ENCODE measurements at places on chromosomes 1 and 21.

DNA sequence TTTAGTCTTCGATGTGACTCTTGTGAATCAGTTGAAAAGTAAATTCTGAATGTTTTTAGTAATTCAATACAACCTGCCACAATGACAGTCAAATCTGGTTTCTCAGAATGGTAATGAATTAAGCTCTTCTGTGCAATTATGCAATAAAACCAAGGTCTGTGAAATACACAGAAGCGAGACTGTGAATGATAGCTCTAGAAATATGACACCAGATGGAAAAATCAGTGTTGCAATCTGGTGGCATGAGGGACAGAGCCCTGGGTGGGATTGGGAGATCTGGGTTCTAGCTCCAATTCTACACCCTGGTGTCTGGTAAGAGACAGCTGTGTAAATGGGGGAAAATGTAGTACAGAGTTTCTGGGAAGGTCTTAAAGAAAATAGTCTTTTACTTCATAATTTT lies 586.4 kb upstream of the ZRANB2 start:
- peak; percentile 57 for DNase-seq

- DNase-seq = peak; percentile 14
These were observed 838 bp downstream of the CCDC28B start for GRCh38 chr1:32201011-32201855.

DNA sequence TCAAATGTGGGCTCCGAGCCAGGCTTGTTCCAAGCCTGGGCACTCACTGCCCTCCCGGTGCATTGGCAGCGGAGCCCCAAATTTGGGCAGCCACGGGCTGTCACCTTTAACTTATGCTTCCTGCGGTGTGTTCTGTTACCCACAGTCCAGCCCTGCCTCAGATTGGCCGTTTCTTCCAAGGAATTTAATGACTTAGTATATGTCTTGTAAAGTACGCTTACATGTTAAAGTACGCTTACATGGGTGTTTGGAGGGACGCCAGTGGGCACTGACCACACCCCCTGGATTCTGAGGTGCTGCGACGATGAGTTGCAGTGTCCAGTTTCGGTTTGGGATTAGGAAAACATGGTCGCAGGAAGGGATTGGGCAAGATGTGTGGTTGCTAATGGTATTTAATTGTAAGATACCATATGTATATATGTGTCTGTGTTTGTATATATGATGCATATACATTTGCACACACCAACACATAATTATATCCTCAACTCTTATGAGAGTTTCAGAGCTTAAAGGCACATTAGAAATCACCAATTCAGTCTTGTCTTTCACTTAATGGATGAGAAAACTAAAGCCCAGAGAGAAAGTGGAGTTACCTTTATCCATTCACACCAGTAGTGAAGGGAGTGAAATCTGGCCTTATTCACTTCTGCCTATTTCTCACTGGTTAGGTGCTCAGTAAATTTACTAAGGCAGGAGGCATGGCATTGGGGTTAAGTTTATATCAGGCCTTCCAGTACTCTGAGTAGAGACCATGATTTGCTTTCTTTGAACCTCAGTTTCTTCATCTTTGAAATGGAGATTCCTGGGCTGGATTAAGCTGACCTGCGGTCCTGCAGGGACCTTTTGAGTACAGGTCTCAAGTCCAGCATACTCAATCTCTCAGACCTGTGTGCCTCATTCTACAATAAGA lies 1.0 kb downstream of the SMYD2 start:
- peak; percentile 45 for DNase-seq

- no peak for DNase-seq
These were observed 19.1 kb downstream of the MRPL37 start for GRCh38 chr1:54218883-54219687.

DNA sequence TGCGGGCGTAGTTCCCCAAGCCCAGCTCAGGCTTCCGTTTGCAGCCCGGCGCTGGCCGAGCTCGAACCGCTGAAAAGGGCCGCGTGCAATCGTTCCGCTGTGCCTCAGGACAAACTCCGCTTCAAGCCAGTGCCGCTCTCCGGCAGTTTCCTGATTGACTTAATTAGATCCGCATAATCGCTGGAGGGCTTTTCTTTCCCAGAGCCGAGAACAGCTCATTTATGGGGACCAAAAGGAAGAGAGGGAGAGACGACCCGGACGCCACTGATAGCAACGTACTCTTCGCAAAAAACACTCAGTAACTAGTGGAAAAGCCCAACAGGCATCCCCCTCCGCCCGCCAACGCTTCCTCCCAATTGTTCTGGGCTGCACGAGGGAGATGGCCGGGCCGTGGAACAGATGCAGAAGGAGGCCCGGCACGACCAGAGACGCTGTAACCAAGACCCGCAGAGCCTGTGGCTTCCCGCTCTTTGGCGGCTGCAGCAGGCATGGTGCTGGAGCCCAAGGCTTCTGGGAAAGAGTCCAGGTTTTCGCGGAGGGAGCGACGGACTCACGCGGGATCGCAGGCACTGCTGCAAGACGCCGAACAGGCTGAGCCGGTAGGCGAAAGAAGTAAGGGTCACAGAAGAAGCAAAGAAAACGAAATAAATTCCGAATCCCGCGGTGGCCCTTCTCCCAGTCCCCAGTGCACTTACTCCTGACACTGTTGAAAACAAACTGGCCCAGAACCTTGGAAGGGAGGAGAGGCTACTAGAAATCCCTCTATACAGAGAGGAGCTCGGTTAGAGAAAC lies 3.6 kb upstream of the FOXD2 start:
- peak; percentile 74 for DNase-seq

- DNase-seq = no peak
These were observed 2.8 kb upstream of the GALNT2 start for GRCh38 chr1:230064283-230064682.

- no peak for DNase-seq
These were observed 107.4 kb downstream of the SLC45A1 start for GRCh38 chr1:8425150-8425780.

GRCh38 chr1:240956424-240956823 lies 344.5 kb upstream of the GREM2 start:
- DNase-seq = no peak

GRCh38 chr1:6424619-6425593 lies at the start of gene ESPN:
ESPN (plus strand) TSS chr1:6424776; CDS start chr1:6424956, 180 bp downstream.
- DNase-seq = no peak

DNA sequence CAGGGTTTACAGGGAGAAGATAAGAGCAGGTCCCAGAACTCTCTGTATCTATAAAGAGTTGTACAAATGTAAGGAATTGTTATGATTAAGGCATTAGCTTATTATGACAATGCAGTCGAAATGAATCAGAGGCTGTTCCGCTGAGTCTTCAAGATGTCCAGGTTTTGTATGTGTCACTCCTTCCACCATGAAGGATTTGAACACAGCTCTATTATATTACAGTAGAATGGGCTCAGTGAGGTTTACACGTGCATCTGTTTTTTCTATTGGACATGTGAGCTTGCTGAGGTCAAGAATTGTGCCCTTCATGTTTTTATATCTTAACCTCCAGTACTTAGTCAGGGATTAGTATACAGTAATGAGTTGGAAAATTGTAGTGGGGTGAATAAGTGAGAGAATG lies 86.3 kb downstream of the MPZL1 start:
- DNase-seq = no peak

GRCh38 chr1:6872573-6873261 lies 87.5 kb downstream of the CAMTA1 start:
- no peak for DNase-seq

- peak; percentile 80 for DNase-seq
These were observed 36.6 kb upstream of the HMGN1 start for GRCh38 chr21:39385299-39386145.

GRCh38 chr1:41925712-41926111 lies 7.0 kb upstream of the HIVEP3 start:
- no peak for DNase-seq

DNA sequence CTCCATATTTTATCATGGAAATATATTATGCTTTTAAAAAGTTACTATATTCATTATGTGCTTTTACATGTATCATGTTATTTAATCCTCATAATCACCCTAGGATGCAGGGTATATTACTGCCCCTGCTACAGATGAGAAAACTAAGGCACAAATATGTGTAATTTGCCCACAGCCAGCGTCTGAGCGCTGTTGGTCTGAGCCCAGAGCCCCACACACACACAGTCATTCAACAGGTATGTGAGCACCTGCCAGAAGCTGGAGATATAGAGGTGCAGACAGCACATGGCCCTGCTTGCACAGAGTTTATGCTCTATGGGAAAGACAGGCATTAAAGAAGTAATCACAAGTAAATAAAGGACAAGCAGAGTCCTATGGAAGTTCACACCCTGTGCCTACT lies 49.8 kb upstream of the SEC16B start:
- DNase-seq = no peak

DNA sequence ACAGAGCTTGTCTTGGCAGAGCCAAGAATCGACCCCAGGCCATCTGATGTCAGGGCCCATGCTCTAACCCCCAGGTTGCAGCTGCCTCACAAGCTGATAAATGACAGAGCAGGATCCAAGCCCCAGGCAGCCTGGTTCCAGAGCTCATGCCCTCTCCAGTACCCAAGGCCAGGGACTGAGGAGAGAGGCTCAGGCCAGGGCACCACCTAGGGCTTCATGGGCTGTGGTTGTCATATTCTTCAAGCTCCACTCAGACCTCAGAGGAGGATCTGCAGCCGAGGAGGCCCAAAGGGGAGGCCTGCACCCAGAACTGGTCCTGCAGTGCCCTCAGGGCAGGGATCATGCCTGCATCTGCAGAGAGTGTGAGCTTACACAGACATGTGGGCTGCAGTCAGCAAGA lies 301.1 kb downstream of the MATN1 start:
- DNase-seq = no peak

GRCh38 chr1:113701429-113701828 lies 57.9 kb downstream of the PHTF1 start:
- no peak for DNase-seq

GRCh38 chr1:15429701-15430149 lies 8.5 kb upstream of the CTRC start:
- DNase-seq = peak; percentile 80

DNA sequence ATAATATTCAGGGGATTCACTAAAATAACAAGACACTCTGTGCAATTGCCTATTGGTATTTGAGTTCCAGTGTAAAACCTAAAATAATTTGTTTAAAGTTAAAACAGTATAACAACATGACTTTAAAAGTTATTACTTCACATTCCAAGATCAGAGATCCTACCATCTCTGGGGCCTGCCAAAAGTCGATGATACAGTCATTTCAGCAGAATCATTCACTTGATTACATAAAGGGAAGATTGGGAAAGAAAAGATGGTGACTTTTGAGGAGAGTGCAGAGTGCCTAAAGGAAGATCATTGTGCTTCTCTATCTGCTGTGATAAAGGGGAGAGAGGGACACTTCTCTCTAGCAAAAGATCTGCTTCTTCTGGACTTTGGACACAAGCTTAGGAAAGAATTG lies 784.4 kb upstream of the ADGRL4 start:
- no peak for DNase-seq

GRCh38 chr1:45394342-45394741 lies 54.1 kb upstream of the MUTYH start:
- DNase-seq = peak; percentile 38

DNA sequence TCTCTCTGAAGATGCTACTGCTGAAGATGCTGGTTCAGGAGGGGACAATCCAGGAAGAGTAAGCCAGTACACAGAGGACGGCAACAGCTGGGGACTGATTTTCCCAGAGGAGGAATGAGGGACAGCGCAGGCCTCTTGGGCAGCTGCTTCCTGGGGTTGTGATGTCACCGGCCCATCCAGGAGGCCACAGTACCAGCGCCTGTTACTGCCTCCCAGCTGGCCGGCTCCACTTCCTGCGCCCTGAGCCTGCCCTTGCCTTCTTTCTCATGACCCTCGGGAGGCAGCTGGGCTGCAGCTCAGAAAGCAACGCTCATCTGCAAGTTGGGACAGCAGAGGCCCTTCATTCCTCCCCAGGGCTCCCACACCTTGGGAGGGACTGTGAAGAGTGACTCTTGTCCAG lies 21.9 kb upstream of the ID3 start:
- no peak for DNase-seq

GRCh38 chr1:32351399-32352238 lies 10.7 kb downstream of the FAM229A start:
- DNase-seq = peak; percentile 78

GRCh38 chr1:150521196-150521968 lies 5.8 kb downstream of the FALEC start:
- DNase-seq = no peak

- no peak for DNase-seq
These were observed 13.5 kb downstream of the ZBTB18 start for GRCh38 chr1:244064621-244065020.

GRCh38 chr1:173409613-173410012 lies 67.5 kb upstream of the PRDX6 start:
- peak; percentile 74 for DNase-seq

GRCh38 chr1:32151319-32151787 lies 28.1 kb upstream of the TXLNA start:
- no peak for DNase-seq

GRCh38 chr1:108646648-108647269 lies 14.1 kb downstream of the HENMT1 start:
- DNase-seq = peak; percentile 98

DNA sequence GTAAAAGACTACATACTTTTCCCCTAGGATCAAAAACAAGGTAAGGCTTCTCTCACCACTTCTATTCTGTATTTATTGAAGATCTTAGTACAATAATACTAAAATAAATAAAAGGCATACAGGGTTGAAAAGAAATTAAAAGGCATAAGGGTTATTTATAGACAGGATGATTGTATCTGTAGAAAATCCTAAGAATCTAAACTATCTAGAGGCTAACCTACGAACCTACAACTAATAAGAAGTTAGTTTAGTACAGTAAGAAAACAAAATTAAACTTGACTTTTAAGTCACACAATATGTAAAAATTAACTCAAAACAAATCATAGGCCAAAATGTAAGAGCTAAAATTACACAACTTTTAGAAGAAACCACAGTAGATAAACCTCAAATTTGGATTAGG lies 50.4 kb upstream of the ADAM30 start:
- DNase-seq = no peak

DNA sequence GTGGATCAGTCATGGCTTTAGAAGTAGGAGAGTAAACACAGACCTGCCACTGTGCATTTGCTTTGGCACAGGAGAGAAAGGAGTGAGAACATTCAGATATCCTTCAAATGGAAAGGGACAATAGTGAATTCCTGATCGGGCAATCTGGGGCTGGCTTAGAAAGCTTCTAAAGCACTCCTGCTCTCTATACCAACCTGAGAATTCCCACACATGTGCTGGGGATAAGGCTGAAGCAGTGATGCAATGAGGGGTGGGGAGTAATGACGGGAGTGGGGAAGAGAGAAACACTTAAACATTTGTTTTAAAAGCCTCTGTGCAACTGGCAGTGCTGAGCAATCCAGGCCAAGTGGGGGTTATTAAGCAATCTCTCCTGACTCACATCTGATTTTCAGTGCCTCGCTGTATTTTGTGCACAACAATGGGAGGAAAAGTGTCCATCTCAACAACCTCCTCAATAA lies 108.8 kb downstream of the KIAA0319L start:
- no peak for DNase-seq

GRCh38 chr1:58781541-58782177 lies 2.2 kb downstream of the JUN start:
- DNase-seq = peak; percentile 52

GRCh38 chr1:61426885-61427284 lies 298.1 kb downstream of the TM2D1 start:
- no peak for DNase-seq

DNA sequence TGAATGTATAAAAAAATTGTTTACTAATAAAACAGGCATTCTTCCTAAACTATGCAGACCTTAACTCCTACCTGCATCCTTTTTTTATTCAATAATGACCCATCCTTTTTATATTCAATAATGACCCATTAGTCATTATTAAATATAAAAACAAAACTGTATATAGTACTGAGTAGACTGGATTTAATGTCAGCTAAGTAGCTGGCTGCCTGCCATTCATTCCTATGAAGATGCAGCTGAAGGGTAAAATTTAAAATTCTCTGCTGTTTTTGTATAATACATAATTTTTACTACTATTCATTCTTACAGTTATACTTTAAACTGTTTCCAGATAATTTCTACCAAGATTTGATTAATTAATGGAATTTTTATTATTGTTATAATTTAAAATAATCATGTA lies 79.3 kb downstream of the DENND1B start:
- DNase-seq = no peak
